ENCODE measurements at places on chromosomes 1 and 21. TPM values are rescaled to one million over a fixed set of nuclear protein-coding genes. Genes with fewer than 3 reads are reported as not detected.

DNA sequence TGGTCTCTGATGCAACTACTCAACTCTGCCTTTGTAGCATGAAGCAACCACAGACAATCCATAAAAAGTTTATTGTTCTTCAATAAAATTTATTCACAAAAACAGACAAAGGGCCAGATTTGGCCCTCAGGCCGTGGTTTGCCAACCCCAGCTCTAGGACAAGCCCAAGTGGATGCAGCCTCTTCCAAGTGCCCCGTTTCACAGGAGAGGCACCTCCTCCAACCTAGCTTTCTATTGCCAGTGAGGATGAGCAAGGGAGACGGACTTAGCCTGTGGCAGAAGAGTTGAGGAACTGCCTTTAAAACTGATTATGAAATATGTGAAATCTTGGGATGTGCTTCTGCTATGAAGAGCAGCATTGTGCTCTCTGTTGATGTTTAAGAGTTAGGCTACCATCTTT is 105.4 kb downstream of the PSMG1 start:
- DNase-seq: no peak

- DNase-seq: no peak
Measured at GRCh38 chr1:94550800-94551241, 9.3 kb upstream of the F3 start.

The LGR6 gene
- not detected for total RNA-seq

The CDC7 gene
- total RNA-seq: 5.6 TPM

DNA sequence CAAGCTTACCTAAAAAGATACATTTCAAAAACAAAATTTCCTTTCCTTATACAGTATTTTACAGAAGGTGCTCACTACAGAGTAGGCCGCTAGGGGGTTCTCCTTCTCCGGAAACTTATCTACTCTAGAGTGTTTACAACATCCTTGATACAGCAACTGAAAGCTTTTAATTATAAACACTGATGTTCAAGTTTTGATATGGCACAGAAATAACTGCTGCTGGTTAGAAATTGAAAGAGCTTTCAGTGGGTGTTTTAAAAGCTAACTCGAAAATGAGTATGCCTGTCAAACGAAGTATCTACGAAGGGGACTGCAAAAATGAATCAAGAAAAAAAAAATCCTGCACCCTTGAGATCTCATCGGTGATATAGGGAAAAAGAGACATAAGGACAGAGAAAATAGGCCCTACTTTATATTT is 1.0 kb downstream of the YOD1 start:
- no peak for DNase-seq

- DNase-seq: no peak
Measured at GRCh38 chr21:29557931-29558725, 259.4 kb downstream of the BACH1 start.

The NMNAT1 gene
- total RNA-seq: 11.8 TPM

- DNase-seq: no peak
Measured at GRCh38 chr1:30472009-30472408, 251.4 kb downstream of the MATN1 start.

The GREM2 gene
- total RNA-seq: not detected

DNA sequence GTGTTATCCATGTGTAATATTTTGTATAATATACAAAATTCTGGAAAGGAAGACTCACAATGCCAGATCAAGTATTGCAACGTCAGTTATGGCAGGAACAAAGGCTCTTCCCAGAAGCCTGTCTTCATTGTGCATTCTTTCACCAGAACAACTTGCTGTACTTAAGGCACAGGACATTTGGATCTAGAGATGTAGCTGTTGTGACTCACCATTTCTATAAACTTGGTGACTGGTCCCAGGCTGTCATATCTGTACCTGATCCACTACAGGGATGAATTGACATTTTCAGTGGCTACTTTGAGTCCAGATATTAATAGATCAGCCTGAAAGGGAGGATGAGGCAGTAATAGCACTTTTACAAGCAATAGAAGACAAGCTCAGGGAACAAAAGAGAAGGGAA is 299.8 kb downstream of the DISC1 start:
- DNase-seq: no peak

The SPRR4 gene
- total RNA-seq: not detected

GRCh38 chr1:167106119-167106461 is 12.2 kb downstream of the STYXL2 start:
- DNase-seq: no peak

GRCh38 chr1:96533820-96534219 is 187.8 kb upstream of the PTBP2 start:
- no peak for DNase-seq

GRCh38 chr1:197909384-197909783 is 7.0 kb downstream of the C1orf53 start:
- no peak for DNase-seq

- no peak for DNase-seq
Measured at GRCh38 chr1:185850366-185850765, 116.2 kb downstream of the HMCN1 start.

DNA sequence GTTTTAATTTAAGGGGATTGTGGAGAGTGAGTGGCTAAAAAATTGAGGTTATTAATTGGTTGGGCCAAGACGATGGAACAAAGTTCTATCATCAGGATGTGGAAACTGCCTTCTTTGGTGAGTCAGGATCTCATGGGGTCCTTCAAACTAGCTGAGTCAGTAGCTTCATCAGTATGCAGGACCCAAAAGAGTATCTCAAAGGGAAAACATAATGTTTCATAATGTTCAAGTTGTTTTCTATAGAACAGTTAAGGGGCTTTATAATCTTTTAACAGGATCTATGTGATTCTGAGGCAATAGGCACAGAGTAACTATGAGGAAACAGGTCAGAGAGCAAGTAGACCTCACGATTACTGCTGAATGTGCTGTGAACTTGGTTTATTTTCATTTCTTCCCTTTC is 3.2 kb upstream of the OLFML2B start:
- DNase-seq: no peak

The IL20 gene
- not detected for total RNA-seq

The AGT gene
- 0.04 TPM for total RNA-seq

GRCh38 chr21:27807596-27807995 is 840.7 kb upstream of the ADAMTS5 start:
- DNase-seq: no peak

The SORT1 gene
- 14.5 TPM for total RNA-seq

GRCh38 chr1:36365381-36365780 is 20.3 kb downstream of the STK40 start:
- no peak for DNase-seq
